ENCODE measurements at places on chromosomes 1 and 21.

DNA sequence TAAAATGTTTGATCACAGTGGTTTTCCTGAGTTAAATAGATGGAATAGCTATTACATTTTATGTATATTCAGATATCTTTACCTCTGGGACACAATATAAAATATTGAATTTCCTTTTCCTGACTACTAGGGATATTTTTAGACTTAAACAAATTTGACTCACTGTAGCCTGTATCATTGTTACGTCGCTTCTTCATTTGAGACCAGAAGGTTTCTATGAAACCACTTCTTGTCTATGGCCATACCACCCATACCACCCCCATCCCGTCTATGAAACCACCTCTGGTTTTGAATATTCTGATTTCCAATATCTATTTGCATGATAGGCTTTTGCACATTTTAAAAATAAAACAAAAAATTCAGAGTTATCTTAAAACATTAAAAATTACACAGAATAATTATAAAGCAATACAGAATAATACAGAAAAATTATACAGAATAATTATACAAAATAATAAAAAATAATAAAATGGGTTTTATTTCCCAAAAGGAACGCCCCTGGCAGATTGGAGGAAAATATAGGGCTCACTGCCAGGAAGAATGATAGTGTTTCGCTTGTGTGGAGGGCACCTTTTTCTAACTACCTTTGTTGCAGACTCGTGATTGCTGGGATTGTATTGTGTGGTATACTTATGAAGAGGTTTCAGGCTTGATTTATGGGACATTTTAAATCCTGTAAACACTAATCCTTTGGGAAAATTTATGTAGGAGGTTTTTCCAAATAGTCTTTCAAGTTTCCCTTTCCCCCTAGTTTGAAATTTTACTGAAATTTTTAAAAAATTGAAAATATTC is 4.7 kb downstream of the SPEN start:
- DNase-seq, result no peak

DNA sequence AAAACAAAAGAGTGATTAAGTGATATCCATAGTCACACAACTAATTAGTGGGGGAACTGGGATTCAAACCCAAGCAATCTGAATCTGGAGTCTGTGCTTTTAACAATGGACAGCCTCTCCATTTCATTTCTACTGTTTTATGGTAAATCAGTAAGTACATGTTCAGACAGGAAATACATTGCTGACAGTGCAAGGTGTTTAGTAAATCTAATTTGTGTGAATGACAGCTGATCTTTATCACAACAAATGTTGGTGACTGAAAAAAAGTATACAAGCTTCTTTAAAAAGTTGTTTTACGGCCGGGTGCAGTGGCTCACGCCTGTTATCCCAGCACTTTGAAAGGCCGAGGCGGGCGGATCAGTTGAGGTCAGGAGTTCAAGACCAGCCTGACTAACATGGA is 20.6 kb downstream of the DONSON start:
- no peak for DNase-seq

GRCh38 chr1:175471039-175471800 is 272.2 kb downstream of the TNR start:
- peak; percentile 1 for DNase-seq

DNA sequence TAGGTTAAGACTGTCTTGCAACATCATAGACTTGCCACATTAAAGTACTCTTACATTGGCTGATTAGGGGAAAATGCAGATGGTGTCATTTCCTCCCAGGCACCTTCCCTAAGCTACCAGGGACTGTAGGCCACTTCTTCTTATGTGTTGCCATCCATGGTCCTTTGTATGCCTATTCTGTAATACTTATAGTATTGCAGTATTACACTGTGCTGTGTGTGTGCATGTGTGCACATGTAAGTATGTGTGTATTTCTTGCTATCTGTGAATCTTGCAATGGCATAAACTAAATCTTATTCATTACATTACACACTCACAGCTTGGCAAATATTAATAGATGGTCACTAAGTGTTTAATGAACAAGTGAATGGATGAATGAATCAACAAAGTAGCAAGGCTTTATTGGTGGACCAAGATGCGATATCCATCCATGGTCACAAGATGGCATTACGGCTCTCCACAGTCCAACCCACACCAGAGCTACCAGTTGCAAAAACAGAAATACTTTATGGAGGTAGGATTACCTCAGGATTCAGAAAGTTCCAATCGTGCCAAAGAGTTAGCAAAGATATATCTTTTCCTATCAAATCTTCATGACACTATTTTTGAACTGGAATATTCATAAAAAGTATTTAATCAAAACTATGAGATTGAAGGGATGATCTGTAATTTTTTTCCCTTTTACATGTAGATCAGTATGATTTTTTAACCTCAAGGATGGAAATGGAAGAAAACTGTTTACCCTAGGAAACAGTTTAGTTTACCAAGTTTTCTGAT is 160.2 kb downstream of the DENND1B start:
- no peak for DNase-seq

- no peak for DNase-seq
Observed at GRCh38 chr1:1908506-1908791, 6.6 kb upstream of the CALML6 start.

- no peak for DNase-seq
Observed at GRCh38 chr1:51423073-51423821, 92.9 kb upstream of the TTC39A start.

GRCh38 chr1:155256058-155256852 is 972 bp upstream of the ENTREP3 start:
- DNase-seq, result no peak

DNA sequence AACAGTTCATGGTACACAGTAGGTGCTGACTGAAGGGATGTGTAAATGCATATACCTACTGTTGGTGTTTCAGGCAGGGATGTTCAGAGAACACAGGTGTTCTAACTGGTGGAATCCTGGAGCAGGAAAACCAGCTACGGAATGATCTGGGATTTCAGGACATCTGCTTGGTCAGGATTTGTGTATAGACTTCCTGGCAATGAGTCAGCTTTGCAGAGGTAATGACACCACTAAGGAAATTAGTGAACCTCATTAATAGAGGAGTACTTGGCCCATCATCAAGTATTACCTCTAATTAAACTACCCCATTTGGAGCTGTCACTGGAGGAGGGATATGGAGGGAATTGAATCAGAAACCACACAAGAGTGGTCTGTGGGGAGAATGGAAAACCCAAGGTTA is 7.3 kb downstream of the MRPL37 start:
- no peak for DNase-seq

DNA sequence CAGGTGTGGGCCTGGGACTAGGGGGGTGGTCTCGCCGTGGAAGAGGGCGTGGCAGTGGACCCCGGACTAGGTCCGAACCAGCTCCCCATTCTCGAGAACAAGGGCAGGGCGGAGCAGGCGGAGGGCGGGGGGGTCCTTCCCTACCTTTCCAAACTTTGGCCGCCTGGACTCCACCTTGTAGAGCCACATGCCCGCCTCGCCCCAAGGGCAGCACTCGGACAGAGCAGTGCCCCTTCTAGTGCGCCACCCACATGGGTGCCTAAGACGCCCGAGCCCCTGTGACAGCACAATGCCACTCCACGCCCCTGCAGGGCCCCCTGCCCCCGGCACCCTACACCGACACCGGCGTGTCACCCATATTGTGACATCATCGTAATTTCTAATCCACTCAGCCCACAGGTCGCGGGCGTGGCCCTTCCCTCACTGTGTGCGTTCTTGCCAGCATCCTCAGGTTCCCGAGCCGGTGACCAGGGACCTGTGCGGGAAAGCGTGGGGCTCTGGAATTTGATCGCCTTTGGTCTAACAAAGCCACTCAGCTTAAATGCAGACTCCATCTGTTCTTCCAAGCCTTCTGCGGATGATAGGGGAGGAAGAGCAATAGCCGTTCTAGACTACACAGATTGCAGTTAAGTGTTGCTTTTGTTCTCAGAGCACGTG is 553 bp upstream of the STMN1 start:
- no peak for DNase-seq

DNA sequence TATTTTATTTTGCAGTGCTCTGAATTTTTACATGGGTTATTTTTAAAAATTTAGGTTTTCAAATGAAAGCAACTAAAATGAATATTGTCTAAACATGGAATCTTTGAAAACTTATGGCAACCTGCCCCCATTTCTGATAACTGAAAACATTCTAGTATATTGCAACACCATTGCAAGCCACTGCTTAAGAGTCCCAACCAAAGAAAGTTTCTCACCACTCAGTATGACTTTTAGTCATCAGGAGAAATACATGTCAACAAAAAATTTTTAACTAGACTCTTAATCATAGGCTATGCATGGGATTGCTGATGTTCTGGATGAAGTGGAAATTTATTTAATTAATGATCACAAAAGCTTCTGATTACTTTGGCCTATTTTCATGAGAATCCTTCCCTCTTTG is 112.1 kb downstream of the TNFSF18 start:
- DNase-seq, result no peak

- DNase-seq, result no peak
Observed at GRCh38 chr1:52268372-52268771, 97.6 kb downstream of the CC2D1B start.

DNA sequence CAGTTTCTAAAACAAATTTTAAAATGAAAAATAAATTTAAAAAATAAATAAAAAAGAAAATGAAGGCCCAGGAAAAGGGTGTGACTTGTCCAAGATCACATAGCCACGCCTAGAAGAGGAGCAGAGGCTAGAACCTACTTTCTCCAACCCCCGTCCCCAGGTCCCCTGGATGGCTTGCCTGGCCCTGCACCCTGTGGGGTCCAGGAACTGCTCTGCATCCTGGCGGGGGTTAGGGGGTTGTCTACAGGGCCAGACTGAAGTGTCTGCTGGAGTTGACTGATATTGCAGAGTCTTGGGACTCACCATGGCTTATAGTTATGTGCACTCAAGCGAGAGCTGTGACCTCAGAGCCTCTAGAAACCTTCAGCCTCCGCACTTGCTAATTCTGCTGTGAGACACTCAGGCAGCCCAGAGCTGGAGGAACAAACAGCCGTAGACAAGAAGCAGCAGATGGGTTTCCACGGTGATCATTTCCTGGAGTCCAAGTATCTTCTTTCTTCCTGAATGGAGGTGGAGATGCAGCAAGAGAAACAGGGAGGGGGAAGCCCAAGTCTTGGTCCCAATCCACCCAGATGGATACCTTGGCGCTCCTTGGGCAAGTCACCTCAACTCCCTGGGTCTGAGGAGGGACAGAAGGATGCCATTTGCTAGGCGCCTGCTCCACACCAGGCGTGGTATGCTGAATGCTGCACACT is 5.2 kb upstream of the EXTL1 start:
- no peak for DNase-seq

DNA sequence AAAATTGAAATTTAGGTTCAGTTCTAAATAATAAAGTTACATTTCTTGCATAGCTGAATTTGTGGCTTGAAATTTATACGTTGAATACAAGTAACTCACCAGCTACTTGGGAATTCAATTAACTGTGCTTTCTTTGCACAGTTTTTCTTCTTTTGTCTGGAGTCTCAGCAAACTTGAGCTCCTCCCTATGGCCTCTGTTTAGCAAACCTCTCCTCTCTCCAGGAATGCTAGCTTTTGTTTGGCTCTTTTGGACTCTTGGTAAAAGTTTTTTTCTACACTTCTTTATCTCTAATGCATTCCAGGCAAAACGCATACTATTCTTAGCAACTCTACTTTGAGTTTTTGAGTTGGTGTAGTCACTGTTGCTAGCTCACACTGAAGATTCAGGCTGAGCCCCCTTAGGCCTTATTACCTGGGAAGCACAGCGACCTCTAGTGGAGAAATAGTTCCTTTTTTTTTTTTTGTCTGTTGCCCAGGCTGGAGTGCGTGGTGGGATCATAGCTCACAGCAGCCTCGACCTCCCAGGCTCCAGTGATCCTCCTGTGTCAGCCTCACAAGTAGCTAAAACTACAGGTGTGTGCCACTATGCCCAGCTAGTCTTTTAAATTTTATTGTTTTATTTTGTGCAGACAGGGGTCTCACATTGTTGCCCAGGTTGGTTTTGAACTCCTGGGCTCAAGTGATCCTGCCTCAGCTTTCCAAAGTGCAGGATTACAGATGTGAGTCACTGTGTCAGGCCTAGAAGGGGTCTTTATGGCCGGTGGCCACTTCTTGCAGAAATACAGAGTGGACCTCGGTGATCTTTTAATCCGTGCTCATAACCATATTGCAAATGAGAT is 61.7 kb downstream of the CASQ2 start:
- no peak for DNase-seq

- no peak for DNase-seq
Observed at GRCh38 chr1:87367549-87367948, 38.9 kb downstream of the LMO4 start.

- DNase-seq, result no peak
Observed at GRCh38 chr1:184952428-184952827, 21.9 kb downstream of the NIBAN1 start.

DNA sequence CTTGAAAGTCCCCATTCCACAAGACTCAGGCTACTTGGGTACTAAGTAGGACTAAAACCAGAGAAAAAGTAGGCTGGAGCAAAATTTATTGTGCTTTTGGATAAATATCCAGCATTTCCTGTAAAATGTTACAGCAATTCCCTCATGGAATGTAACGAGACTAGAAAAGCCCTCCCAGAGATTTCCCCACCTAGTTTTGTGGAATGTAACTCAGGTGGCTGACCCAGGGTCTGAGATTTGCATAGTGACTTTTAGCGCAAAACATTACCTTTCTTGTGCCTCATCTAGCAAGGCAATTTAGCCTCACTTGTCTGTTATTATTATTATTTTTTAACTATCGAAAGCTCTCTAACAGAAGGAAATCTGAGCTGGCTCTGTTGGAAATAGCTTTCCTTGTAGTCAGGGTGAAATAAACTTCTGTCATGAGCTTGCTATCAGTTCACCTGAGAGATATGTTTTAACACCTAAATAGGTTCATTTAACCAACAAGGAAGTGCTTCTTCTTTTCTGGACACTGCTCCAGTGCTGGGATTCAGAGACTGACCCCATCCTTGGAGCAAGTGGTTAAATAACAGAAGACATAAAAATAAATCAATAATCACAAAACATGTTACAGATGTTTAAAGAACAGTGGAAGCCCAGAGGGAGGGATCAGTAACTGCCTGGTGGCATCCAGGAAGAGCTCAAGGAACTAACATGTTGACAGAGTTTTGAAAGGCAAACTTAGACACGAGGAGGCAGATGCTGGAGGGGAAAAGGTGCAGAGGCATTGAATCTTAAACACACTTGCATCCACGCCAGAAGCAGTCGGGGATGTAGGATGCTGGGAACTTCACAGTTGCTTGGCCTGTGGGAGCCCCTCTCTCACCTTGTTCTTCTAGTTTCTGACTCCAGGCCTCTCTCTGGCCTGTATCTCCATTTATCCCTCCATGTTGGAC is 68.3 kb upstream of the RHOU start:
- DNase-seq, result no peak

GRCh38 chr1:94121411-94121821 is 468 bp upstream of the ABCA4 start:
- DNase-seq, result no peak

GRCh38 chr1:71778940-71779339 is 503.4 kb downstream of the NEGR1 start:
- no peak for DNase-seq

DNA sequence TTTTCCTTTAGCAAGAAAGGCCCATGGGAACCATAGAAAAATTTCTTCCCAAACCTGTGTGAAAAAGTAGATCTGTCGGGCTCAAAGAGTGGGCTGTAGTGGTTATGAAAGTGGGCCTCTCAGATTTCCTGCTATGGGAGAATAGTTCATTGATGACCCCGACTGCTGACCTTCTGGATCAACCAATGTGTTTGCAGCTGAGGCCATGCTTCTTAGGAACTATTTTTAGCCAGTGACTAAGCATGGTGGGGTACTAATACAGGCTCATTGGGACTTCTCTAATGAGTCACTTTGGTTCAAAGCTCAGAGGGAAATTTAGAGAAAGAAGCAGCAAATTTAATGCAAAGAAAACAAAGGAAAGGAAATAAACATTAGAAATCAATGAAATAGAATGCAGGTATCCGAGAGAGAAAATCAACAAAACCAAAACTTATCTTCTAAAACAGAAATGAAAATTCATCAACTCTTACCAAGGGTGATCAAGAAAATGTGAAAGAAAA is 12.6 kb upstream of the PSMA5 start:
- peak; percentile 59 for DNase-seq

Data from fibroblast of skin of left biceps (primary cell).